ENCODE measurements at places on chromosomes 11 and 22. TPM values are rescaled to one million over a fixed set of nuclear protein-coding genes. Genes with fewer than 3 reads are reported as not detected.

DNA sequence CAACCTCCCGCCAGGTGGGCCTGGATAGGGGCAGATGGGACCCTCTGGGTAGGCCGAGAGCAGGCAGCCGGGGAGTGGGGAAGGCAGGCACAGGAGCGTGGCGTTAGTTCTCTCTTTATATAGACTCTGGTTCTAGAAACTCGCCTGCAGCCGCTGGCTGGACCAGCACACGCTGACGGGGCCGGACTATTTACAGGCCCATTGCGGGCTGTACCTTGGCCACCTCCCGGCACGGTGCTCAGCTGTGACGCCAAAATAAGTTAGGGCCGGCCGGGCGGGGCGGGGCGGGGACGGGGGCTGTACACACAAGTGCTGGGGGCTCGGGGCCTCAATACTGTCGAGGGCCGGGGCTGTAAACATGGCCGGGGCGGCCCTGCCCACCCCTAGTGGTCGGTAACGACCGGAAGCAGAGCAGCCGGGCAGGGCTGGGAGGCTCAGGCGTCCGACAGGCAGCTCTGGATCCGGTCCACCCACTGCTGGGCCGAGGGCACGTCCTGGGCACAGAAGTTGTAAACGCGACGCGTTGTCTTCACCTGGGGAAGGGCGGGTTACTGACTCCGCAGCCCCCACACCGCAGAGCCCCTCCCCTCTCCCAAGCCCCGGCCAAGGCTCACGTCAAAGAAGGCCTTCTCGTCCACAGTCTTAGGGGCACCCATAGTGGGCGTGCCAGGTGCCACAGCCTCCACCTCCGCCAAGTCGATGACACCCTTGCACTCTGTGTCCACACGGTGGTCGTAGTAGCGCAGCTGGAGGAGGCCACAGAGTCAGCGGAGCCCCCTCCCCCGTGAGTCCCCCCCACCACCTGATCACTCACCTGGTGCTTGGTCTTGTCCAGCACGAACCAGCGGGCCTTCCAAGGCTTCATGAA is 27.9 kb downstream of the SBF1 start:
- no peak for DNase-seq

DNA sequence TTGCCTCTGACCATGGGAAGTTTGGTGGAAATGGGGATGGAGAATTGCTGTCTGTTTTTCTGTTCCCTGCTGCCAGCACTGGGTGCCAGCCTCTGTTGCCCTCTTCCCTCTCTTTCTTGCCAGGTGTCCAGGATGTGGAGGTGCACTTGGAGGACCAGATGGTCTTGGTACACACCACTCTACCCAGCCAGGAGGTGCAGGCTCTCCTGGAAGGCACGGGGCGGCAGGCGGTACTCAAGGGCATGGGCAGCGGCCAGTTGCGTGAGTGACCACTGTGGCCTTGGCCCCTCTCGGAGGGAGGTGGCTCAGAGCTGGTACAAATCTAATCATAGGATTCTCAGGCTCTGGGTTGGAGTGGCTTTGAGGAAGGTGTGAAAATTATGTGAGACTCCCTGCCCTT is 6.0 kb downstream of the CCS start:
- DNase-seq = no peak

GRCh38 chr22:48044487-48045060 is 1282.1 kb downstream of the TBC1D22A start:
- DNase-seq = no peak

- no peak for DNase-seq
These were observed 255.9 kb downstream of the INSC start for GRCh38 chr11:15370495-15371147.

- DNase-seq = no peak
These were observed 26.6 kb downstream of the HPS5 start for GRCh38 chr11:18295316-18295715.

GRCh38 chr11:1119604-1120146 is 38.1 kb upstream of the MUC5AC start:
- no peak for DNase-seq

Gene CYP2D6
- total RNA-seq = 2.4 TPM

Gene CDC45
- 110 TPM for total RNA-seq

Gene DEPDC7
- 3.4 TPM for total RNA-seq

DNA sequence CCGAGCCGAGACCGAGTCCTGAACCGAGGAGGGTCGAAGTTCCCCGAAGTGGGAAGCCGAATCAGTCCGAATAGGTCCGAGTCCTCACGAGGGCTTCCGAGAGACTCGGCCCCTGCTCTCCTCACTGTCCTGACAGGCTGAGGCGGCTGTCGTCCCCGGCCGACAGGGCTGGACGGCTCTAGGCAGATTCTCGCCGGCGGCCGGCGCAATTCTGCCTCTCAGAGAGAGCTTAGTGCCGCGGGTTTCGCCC is 191 bp upstream of the DEAF1 start:
- DNase-seq = no peak

DNA sequence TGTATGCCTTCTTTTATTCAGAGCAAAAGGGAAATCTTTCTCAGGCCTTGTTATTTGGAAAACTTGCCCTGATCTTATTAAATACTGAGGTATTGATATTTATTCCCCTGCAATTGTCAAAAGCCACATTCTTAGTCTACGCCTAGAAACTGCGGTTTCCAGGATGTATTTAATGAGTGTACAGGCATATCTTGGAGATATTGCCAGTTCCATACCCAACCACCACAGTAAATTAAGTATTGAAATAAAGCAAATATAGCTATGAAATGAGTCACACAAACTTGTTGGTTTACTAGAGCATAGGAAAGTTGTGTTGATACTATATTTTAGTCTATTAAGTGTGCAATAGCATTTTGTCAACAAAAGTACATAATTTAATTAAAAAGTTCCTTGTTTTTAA is 152.7 kb upstream of the CCDC179 start:
- no peak for DNase-seq

Data from activated naive CD8-positive, alpha-beta T cell treated with anti-CD3 and anti-CD28 coated beads for 36 hours (primary cell).